ENCODE measurements at places on chromosomes 7 and 10. TPM values are rescaled to one million over a fixed set of nuclear protein-coding genes. Genes with fewer than 3 reads are reported as not detected.

SRRM3 gene
- total RNA-seq, result 4.2 TPM

ERVW-1 gene
- not detected for total RNA-seq

WNT8B gene
- total RNA-seq, result 0.11 TPM

RABGEF1 gene
- total RNA-seq, result 20.5 TPM

ATP5F1C gene
- total RNA-seq, result 195 TPM

PTPN12 gene
- 35.5 TPM for total RNA-seq

CLDN3 gene
- not detected for total RNA-seq

ITIH5 gene
- total RNA-seq, result 2.0 TPM

RARRES2 gene
- total RNA-seq, result not detected

NEURL1 gene
- 0.66 TPM for total RNA-seq

CRYGN gene
- not detected for total RNA-seq

MEIG1 gene
- total RNA-seq, result 0.66 TPM

PLCE1 gene
- total RNA-seq, result 4.4 TPM

VPS37D gene
- total RNA-seq, result 3.2 TPM

ANKRD30A gene
- 7.1 TPM for total RNA-seq

TRPV5 gene
- 0.05 TPM for total RNA-seq

SEMA4G gene
- total RNA-seq, result 2.4 TPM

TFPI2 gene
- total RNA-seq, result 19.6 TPM

ENKUR gene
- 0.45 TPM for total RNA-seq
